ENCODE measurements at places on chromosomes 11 and 22.

DNA sequence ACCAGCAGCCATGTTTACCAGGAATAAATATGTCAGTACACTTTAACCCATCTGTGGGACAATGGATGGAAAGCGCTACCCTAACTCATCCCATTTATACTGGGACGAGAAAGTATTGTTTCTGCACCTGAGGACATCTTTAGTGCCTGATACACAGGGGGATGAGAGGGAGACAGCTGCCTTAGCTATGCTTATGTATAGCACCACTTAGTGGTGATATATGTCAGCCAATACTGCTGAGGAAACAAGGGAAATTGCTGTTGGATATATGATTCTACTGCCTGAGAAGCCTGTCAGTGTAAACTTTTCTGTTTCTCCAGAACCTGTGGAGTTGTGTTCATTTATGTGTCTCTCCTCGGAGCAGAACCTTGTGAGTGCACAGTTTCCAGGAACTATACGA, 13.3 kb upstream of the CEP295 start:
- no peak for DNase-seq

- no peak for DNase-seq
These were observed 15.2 kb downstream of the PAX6 start for GRCh38 chr11:31795706-31796498.

- no peak for DNase-seq
These were observed 123.0 kb upstream of the ANO5 start for GRCh38 chr11:22069844-22070243.

DNA sequence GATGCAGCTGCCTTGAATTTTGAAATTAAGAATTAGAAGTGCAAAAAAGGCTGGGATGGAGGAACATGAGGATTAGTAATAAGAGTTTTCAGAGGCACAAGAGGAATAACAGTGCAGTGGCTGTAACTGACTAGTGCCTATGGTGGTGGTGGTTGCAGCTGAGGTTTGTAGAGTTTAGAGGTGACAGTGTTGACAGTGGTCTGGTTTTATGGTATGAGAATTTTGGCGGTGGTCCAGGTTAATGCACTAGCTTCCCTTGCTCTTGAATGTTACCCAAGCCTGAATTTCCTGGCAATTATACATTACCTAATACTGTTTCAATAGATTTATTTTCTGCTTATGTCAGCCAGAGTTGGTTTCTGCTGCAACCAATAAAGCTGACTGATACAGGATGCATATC, 112.8 kb upstream of the C11orf87 start:
- no peak for DNase-seq

DNA sequence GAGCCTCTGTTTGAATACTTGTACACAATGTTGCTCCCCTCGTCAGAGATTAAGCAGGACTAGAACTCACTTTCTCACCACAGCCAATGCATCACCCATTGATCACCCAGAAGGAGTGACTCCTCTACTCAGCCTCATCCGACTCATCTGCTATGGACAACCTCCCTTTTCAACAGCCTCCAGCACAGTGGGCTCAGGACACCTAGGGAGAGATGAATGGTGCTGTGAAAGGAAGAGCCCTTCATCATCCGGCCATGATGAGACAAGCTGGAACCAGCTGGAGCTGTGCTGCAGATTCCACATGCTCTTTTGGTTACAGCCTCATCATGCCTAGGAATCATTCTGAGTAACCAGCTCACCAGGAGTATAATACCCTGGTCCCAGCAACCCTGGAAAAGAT, 15.5 kb downstream of the C11orf91 start:
- no peak for DNase-seq

- no peak for DNase-seq
These were observed 18.0 kb downstream of the H19 start for GRCh38 chr11:1979607-1980006.
